ENCODE measurements at places on chromosomes 11 and 22. TPM values are rescaled to one million over a fixed set of nuclear protein-coding genes. Genes with fewer than 3 reads are reported as not detected.

The NPAS4 gene
- not detected for total RNA-seq

The ZNRF3 gene
- 2.5 TPM for total RNA-seq

The MEI1 gene
- total RNA-seq: 1.7 TPM

The BIRC2 gene
- total RNA-seq: 92.4 TPM

The MIOX gene
- total RNA-seq: not detected

The KCNJ1 gene
- total RNA-seq: under 0.01 TPM

The ACTN3 gene
- total RNA-seq: under 0.01 TPM

The NXPE1 gene
- total RNA-seq: not detected

Data from regular cardiac myocyte (primary cell).